ENCODE measurements at places on chromosomes 2 and 18.

DNA sequence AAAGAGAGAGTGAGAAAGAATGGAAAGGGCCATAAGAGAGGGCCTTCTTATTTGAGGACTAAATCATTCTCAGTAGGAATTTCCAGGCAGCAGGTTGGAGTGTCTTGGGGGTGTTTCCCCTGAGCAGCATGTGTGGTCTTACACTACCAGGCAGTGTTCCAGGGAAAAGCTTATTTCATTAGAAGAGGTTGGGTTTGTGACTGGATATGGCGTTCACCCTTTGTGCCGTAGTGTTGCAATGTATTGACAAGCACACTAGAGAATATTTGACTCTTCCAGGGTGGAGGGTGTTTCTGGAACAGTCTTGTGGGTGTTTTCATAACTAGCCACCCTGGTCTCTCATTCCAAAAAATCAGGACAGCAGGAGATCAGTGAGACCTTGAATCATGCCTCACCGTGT is 105.5 kb downstream of the NRP2 start:
- DNase-seq = no peak

DNA sequence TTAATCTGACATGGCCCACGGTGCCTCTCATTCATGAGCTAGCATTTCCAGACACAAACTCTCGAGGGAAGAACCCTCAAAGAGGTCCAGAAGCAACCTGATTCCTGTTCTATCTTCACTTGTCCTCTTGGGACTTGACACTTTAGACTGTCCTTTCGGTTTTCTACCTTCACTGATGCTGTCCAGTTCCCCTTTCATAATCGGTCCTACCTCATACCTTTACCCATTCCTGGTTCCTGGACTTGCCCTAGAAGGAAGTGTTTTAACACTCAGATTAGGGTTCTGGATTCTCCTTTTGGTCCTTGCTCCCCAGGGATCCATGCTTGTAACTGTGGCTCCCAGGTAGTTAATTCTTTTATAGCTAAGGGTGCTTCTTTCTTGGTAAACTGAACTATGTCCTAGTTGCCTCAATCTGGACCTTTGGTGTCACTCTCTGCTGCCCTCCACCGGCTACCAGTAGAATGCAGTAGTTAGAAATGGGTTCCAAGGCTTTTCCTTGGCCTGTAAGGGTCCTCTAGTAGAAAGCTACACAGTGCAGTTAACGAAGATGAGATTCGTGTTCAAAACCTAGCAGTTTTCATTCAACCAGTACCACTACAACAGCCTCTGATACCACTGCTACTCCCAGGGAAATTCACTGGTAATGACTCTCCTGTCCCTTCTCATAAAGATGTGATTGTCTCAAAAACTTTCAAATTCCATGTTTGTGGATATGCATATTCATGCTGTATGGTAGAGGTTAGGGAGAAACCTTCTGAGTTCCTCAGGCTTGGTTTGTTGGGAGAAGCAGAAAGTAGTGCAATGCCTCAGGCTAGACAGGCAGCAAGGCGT is 178.1 kb upstream of the CYP26B1 start:
- DNase-seq = no peak

GRCh38 chr2:148933456-148933855 is 58.4 kb downstream of the KIF5C start:
- no peak for DNase-seq

GRCh38 chr2:38187541-38188011 is 111.6 kb upstream of the CYP1B1 start:
- no peak for DNase-seq

- no peak for DNase-seq
Measured at GRCh38 chr2:236813766-236814165, 244.1 kb downstream of the ACKR3 start.

- DNase-seq = no peak
Measured at GRCh38 chr18:69035756-69036155, 237.9 kb downstream of the CCDC102B start.

DNA sequence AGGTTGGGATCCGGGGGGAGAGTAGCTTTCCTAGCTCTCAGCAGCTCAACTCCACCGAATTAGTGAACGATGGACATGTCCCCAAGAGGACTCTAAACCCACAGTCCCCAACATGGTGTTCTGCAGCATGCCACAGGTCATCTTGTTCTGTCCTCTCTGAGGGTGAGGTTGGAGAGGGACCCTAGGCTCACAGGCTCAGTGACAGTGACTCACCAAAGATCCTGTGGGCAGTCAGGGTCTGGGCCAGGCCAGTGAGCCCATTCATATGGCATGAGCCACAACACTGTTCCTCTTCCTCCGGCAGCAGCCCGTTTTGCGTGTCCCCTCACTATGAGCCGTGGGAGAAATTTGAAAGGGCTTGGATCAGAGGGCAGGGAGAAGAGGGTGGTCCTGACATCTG is 2.8 kb upstream of the SLC20A1 start:
- no peak for DNase-seq
